ENCODE measurements at places on chromosomes 12 and 14.

GRCh38 chr14:50000380-50001150, 107.7 kb downstream of the ARF6 start:
- DNase-seq = peak; percentile 89

DNA sequence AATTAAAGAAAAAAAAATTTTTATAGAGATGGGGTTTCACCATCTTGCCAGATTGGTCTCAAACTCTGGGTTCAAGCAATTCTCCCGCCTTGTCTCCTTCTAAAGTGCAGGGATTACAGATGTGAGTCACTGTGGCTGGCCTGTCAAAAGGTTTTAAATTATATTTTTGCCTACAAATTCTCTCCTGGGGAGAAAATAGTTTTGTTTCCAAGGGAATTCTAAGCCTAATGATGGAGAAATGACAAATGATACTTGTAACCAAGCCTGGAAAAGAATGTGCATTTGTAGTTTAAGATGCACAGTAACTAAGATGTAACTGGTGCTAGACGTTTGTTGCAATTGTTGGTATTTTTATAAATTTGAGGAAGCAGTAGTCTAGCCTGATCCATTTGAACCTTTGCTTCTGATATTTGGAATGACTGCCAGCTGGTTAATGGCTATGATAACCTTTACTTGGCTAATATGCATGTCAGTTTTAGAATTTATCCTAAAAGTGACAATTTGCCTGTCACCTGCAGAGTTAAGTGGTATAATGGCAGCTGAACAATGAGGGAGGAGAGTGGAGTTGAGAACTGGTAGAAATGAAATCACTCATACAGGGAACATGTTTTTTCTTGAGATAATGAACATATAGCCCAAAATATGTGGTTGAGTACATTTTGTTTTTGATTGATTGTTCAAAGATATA, 148.0 kb downstream of the FUT8 start:
- no peak for DNase-seq

DNA sequence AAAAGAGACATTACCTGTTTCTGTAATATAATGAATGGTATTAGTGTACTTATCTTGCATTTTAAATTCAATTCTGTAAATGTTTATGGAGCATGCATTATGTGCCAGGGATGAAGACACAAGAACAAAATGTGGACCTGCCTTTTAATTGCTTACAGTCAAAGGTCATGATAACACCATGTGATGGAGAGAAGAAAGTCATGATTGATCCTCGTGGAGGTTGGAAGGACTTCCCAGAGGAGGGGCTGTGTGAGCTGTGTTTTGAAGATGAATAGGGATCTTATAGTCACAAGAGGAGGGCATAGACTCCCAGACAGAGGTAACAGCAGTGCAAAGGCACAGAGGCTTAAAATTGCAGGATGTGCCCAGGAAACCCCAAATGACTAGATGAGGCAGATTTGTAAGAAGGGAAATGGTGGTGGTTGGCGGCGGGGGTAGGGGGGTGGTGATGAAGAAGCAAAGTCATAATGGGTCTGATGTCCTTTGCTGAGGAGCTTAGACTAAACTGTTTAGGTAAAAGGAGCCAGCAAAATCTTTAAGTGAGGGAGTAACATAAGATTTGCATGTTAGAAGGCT, 151.5 kb downstream of the PRKCH start:
- DNase-seq = no peak

GRCh38 chr14:86779416-86779815, 1213.6 kb downstream of the GALC start:
- DNase-seq = no peak

DNA sequence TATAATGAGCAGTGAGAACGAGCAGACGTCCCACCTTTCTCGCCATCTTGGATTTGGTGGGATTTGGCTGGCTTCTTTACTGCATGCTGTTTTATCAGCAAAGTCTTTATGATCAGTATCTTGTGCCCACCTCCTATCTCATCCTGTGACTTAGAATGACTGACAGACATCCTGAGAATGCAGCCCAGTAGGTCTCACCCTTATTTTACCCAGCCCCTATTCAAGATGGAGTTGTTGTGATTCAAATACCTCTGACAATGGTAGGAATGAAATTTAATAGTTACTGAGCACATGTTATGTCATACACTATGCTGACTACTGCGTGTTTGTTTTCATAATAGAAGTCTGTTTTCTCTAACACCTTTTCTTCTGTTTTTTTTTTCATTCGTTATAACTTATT, 1.9 kb downstream of the TMTC3 start:
- no peak for DNase-seq

DNA sequence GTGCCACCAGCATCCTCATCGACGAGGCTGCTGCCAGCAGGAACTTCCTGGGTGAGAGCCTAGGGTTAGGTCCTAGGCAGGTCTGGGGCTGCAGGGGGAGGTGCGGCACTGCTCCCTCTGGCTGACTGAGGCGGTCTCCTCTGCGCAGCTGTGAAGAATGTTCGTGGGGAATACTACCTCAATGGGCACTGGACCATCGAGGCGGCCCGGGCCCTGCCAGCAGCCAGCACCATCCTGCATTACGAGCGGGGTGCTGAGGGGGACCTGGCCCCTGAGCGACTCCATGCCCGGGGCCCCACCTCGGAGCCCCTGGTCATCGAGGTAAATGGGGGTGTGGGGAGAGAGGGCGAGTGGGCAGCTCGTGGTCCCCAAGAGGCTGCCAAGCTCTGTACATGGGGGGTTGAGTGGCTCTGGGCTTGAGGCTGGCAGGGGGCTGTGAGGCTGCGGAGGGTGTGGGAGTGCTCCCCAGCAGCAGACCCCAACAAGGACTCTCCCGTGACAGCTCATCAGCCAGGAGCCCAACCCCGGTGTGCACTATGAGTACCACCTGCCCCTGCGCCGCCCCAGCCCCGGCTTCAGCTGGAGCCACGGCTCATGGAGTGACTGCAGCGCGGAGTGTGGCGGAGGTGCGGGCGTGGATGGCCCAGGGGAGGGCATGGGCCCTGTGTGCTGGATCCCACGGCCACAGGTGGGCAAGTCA, 14.4 kb downstream of the PAPLN start:
- no peak for DNase-seq

- DNase-seq = no peak
These were observed 319.8 kb downstream of the ALG10 start for GRCh38 chr12:34342048-34342447.

DNA sequence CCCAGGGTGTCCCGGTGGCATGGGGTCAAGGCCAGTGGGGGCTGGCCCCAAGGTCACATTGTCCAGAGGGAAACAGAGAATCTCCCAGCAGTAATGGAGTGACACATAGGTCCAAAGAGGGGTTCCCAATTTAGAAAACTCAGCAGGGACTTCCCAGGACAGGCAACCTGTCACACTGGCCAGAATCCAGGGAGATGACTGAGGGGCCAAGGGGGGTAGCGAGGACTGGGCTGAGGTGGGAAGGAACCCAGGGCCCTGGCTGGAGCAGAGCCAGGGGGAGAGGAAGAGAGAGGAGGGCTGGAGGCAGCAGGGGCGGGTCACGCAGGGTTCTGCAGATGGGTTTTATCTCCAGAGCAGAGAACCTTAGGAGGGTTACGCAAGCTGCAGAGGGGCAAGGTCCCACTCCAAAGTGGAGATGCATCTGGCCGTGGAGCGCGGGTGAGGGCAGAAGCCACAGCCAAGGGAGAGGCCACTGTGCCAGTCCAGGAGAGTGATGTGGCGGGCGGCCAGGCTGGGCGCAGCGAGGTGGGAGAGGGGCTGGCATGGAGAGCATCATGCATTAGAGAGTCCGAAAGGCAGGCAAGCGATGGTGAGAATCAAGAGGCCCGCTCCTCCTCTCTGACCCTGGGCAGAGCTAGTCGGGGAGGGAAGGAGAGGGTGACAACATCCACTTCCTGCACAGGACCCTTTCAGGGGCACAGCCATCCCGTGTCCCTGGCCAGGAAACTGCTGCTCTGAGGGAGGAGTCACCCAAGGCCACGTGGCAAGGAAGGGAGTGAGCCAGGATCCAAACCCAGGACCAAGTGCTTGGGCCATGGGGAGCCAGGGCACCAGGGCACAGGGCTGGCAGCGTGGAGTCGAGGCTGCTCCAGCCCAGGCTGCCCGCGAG, 29.0 kb downstream of the NCOR2 start:
- DNase-seq = no peak

DNA sequence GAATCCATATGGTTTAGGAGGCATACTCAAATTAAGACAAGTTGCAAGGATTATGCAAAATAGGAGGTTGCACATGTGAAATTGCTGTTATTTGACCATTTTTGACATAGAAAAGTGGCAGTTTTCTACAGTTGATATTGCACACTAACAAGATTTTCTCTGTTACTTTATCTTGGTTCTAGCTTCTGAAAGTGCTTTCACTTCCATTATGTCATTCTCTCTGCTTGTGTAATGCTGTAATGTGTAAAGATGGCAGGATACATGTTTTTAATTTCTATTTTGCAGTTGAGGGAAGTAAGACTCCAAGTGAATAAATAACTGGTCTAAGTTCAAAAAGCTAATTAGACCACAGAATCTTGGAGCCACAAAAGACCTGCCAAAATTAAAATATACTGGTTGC, 60.6 kb downstream of the MYRFL start:
- no peak for DNase-seq

GRCh38 chr14:30996892-30997659, 28.4 kb upstream of the AP4S1 start:
- no peak for DNase-seq
